Pancreas (tissue), 10 donors: ENCODE measurements at places on chromosomes 3 and 15.

GRCh38 chr15:96325541-96326327 is 4.8 kb upstream of the NR2F2 start:
- DNase-seq: no peak

DNA sequence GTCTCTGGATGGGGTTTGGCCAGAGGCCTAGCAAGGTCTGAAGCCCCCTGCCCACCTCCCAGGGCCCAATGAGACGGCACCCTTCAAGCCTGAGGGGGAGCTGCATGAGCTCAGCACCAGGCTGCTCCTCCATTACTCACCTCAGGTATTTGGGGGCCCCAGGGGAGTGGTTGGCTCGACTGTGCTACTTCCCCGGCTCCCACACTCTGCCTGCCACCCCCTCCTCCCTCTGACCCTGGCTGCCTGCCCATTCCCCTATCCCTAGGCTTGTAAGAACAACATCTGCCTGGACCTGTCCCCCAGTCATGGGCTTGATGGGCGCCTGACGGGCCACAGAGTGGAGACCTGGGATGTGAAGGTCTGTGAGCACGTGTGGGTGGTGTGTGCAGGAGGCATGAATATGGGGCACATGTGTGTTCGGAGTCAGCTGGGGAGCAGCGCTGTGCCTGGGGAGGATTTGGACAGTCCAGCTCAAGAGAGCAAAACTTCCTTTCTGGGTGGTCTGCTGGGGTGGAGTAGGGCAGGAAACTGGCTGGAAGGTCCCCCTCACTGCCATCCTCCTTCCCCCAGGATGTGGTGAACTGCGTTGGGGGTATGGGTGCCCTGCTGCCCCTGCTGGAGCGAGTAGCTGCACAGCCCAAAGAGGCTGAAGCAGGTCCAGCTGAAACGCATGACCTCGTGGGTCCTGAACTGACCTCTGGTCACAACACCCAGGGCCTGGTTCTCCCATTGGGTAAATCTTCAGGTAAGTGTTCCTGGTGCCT is 17.4 kb downstream of the NBEAL2 start:
- DNase-seq: no peak

GRCh38 chr15:91118817-91119590 is 18.9 kb downstream of the SV2B start:
- no peak for DNase-seq

- no peak for DNase-seq
Measured at GRCh38 chr3:10416730-10417300, 88.6 kb downstream of the ATP2B2 start.

DNA sequence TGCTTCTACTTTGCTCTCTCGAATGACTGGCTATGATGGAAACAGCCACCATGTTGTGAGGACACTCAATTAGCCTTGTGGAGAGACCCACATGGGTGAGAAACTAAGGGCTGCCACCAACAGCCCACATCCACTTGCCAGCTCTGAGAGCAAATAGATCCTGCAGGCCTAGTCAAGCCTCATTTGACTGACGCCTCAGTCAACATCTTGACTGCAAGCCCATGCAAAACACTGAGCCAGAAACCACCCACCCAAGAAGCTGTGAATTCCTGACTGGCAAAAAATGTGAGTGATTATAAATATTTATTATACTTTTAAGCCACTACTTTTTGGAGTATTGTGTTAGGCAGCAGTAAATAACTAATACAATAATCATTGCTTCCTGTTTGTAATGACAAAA is 58.4 kb downstream of the NOX5 start:
- DNase-seq: no peak

- DNase-seq: no peak
Measured at GRCh38 chr3:182479419-182480336, 313.6 kb upstream of the ATP11B start.

- no peak for DNase-seq
Measured at GRCh38 chr3:192848371-192849233, 69.1 kb downstream of the MB21D2 start.

DNA sequence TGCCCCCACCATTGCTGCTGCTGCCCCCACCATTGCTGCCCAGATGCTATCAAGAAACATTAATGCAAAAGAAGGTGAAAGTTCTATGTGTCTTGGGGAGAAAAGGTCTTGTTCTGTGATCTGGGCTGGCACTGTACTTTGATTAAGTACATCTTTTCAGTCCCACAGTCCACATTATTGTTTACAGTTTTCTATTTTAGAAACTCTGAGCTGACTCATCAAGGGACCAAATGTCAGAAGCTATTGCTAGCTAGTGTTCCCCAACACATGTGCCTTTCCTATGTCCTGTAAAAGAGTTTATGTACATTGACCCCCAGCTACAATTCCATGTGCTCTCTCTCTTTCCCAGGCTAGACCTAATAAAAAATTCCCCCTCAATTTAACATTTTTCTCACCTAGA is 264.7 kb upstream of the NECTIN3 start:
- no peak for DNase-seq

DNA sequence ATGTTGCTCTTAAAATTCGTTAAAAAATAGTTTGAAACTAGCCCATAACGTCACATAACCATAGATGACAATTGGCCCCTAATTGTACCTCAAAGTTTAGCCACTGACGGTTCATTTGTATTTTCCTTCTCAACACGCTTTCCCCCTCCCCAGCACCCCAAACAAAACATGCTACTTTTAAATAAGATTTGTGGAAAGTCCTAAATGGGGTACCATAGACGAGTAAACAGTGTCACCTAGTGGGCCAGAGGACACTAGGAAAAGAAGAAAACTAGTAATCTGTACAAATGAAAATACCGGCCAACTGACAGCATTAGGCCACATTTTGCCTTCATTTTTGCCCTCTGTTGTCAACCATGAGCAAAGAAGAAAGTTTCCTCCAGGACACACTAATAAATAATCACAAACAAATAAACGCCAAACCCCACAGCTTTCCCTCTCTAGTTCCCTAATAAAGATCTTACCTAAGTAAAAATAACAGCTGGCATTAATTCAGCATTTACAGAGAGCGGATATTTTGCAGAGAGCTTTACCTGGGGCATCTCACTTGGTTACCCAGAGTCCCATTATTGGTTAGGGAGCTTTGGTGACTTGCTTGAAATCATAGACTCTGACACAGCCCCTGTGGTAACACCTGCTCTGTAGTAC is 175.1 kb upstream of the ATP11B start:
- DNase-seq: no peak

GRCh38 chr3:182244222-182244971 is 532.7 kb downstream of the SOX2 start:
- DNase-seq: no peak

DNA sequence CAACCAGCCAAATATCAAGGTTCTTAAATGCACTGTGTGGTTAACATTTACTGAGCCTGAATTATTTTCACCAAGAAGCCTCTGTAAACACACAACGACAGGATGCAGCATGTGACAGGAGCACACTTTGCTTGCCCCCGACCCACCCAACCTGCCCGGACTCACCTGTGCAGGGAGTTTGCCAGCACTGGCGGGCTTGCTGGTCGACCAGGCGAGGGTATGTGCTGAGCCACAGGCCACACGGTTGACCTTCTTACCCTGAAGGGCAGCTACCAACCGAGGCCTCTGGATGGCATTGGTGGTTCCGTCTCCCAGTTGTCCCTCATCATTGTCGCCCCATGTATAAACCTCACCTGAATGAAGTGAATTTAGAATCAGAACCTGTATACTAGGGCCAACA is 25.7 kb upstream of the OCA2 start:
- no peak for DNase-seq

DNA sequence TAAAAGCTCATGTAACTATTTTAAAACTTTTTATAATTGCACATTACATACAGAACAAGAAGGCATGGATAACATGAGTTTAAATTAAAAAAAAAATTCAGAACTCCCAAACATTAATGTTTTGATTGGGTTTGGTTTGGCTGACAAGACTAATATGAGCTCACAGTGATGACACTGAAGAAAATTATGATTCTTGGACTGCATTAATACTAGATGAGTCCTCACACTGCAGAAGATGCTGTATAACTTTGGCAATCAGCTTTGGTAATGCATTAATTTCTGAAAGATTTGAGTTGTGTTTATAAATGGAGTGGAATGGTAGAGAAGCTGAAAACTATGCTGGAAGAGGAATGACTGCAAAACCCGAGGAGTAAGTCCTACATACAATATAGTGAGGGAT is 358.9 kb downstream of the PLCL2 start:
- DNase-seq: no peak

DNA sequence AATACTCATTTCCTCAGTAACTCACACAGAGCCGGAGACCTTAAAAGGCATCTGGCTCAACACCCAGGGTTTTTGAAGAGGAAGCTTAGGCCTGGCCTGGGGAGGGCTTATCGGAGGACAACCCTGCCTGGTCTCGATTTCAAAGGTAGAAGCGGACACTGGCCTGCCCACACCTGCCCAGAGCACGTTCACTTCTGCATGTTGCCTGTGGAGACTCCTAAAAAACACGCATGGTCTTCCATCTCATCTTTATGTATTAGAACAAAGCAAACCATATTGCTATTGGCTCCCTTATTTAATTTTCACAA is 55.5 kb upstream of the FURIN start:
- no peak for DNase-seq

- DNase-seq: no peak
Measured at GRCh38 chr3:146589899-146590508, 15.1 kb downstream of the PLSCR5 start.
